Activated CD8-positive, alpha-beta memory T cell treated with anti-CD3 and anti-CD28 coated beads for 48 hours (primary cell): ENCODE measurements at places on chromosomes 2 and 18.

- no peak for DNase-seq
Observed at GRCh38 chr2:189143925-189144324, 35.6 kb downstream of the COL5A2 start.

DNA sequence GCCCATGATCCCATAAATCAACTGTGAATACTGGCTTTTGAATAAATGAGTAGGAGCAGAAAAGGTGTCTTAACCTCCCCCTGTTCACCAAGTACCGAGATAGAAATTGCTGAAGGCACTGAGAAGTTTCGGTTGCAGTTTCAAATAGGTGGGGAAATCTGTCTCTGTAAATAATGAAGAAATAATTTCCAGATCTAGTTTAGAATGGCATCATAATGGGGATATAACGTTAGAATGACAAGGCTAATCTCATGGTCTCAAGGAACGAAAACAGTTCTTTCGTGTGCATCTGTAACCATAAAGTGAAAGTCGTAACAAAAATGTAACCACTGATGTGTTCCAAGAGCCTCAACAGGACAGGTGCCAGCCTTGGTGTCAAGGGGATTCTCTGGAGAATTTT is 49.9 kb upstream of the TMEM18 start:
- DNase-seq = no peak

- DNase-seq = no peak
Observed at GRCh38 chr2:119550346-119550745, 6.1 kb downstream of the CFAP221 start.

GRCh38 chr2:47891369-47892337 is 14.6 kb downstream of the FBXO11 start:
- no peak for DNase-seq

GRCh38 chr2:97722227-97722626 is 8.9 kb downstream of the ZAP70 start:
- no peak for DNase-seq

DNA sequence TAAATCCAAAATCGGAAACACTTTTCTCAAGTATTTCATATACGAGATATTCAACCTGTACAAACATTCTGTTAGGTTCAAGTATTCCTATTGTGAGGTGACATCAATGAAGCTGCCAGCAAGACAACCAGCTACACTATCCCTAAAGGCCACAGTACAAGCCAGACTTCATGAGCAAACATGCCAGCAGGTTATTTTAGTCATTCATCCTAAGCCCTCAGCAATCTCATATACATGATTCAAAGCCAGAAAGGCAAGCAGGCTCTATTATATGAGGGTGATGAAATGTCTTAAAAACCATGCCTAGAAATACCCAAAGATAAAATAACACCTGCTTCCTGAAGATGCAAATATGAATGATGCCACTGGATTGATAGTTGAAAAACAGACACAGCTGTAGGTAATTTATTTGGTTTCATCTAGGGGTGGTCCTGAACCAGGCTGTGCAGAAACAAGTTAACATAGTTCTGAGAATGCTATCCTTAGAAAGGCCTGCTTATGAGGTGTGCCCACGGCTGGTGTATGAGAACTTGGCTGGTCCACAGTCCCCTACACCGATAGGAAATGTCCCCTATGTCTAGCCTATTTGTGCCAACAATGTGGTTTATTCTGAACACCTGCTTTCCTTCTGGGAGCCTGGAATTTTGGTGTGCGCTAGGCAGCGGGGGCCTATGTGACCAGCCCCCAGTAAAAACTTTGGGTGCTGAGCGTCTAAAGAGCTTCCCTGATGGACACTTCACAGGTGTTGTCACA is 48.2 kb upstream of the KIDINS220 start:
- DNase-seq = no peak

- DNase-seq = no peak
Observed at GRCh38 chr2:29991086-29991485, 69.7 kb upstream of the ALK start.

- DNase-seq = no peak
Observed at GRCh38 chr2:76498360-76498759, 787.6 kb upstream of the GCFC2 start.

GRCh38 chr2:226758921-226759640 is 40.5 kb downstream of the IRS1 start:
- DNase-seq = no peak

- DNase-seq = no peak
Observed at GRCh38 chr2:198376677-198377076, 572.3 kb downstream of the PLCL1 start.

GRCh38 chr2:102603904-102604303 is 15.4 kb upstream of the SLC9A2 start:
- no peak for DNase-seq

GRCh38 chr18:10377956-10378355 is 76.5 kb upstream of the APCDD1 start:
- DNase-seq = no peak
